Effector memory CD4-positive, alpha-beta T cell (primary cell): ENCODE measurements at places on chromosomes 4 and X.
A peak's percentile ranks its signal among the peaks of the same experiment; 100 is the strongest.

DNA sequence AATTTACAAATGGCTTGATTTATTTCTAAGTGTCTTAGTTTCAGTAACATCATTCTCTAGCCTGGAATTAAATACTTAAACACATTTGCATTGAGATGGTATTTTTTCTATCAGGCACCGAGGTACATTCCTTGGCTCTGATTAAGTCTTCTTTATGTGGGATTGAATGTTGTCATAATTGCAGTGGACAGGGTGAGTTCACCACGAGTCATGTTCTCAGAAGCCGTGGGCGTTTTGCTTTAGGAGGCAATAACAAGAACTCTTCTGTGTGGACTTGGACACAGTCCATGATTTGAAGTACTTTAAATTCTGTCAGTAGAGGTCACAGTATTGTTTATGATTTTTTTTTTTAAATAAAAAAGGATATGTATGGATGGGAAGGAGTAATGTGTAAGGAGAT lies 57.1 kb upstream of the EFHC2 start:
- DNase-seq: no peak

GRCh38 chr4:29565256-29565655 lies 1154.9 kb upstream of the PCDH7 start:
- DNase-seq: no peak

GRCh38 chrX:106042296-106042695 lies 3.8 kb upstream of the SERPINA7 start:
- DNase-seq: no peak

GRCh38 chrX:27976284-27976683 lies 5.0 kb downstream of the DCAF8L1 start:
- no peak for DNase-seq

DNA sequence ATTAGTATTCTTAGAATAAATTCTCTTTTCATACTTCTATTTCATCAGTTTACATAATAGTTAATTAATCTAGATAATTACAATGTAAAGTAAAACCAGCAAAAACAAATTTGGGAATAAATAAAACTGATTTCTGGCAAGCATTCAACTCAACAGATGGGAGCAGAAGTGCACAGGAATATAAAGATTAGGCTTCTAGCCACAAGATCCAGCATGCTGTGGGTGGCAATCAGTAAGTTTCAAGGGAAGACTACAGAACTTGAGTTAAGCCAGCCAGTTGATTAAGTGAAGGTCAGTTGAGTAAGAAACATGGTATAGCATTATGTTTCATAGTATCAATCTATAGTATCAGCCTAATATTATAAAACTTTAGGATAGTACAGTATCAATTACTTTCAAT lies 324.2 kb upstream of the AADAT start:
- DNase-seq: no peak

DNA sequence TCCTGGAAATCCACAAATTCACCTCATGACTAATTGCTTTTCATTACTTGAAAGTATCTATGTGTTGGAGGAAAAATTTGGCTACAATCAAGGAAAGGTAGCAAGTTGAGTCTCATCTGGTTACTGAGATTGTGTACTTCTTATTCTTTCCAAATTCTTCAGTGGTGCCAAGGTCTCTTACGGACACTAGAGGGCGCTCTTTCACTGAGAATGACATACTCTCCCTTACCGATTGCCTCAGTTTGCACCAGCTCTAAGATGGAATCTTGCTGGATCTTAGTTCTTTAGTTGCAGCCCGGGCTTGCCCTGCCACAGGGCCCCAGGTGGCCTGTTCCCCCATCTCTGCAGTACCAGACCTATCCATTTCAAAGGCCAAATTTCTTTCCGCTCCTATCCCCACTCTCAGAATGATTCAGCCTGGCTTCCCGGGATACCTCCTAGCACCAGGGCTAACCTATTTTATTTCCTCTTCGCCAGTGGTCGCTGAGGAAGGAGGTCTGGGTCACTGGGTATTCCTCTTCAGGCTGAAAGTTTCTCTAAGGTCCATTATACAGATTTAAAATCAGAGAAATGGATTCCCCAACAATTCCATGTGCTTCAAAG lies 24.6 kb upstream of the GPR50 start:
- peak; percentile 16 for DNase-seq

- DNase-seq: no peak
Measured at GRCh38 chr4:85928775-85929591, 430.9 kb downstream of the MAPK10 start.
